Fibroblast of skin of scalp (primary cell): ENCODE measurements at places on chromosomes 5 and 9.

DNA sequence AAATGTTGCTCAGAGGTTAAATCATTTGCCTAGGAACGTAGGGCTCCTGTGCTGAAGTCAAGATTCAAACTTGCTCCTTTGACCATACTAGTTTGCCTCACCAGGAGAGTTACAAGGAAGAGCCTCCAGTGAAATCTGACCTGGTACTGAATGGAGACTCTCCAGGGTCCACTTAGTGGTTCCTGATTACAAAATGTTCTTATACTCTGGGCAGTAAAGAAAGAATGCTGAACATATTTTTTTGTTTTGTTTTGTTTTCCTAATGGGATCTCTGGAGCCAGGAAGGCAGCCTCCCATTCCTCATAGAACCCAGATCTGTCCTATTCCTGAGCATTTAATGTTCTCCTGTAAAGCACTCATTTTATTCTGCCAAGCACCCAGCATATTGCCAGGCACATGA lies 256.5 kb upstream of the CLINT1 start:
- DNase-seq = no peak

DNA sequence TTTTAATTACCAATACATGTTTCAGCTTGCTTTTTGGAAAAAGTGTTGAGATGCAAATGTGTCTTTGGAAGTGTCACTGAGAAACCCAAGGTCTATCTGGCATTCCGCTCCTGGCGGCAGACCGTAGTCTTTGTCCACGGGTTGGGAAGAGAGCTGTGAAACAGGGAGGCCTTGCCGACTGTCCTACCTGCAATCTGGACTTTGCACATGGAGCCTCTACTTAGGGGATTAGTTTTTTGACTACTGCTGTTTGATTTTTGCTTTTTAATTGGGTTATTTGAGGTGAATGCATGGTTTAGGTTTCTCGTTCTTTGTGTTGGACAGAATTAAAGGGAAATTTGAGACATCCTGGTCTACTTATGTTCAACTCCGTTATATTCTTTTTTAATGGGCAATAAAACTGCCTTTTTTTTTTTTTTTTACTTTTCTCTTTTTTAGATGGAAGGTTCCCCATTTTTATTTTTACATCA lies 25.7 kb downstream of the TRIO start:
- no peak for DNase-seq

DNA sequence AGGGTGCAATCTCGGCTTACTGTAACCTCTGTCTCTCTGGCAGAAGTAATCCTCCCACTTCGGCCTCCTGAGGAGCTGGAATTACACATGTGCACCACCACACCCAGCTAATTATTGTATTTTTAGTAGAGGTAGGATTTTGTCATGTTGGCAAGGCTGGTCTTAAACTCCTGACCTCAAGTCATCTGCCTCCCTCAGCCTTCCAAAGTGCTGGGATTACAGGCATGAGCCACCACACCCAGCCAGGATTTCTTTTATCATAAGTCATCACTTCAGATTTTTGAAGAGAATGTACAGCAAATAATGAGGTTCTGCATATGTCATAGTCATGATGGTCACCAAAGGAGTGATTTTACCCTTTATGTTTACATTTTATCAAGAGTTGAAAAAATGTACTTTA lies 108.1 kb downstream of the GCNT1 start:
- DNase-seq = no peak

DNA sequence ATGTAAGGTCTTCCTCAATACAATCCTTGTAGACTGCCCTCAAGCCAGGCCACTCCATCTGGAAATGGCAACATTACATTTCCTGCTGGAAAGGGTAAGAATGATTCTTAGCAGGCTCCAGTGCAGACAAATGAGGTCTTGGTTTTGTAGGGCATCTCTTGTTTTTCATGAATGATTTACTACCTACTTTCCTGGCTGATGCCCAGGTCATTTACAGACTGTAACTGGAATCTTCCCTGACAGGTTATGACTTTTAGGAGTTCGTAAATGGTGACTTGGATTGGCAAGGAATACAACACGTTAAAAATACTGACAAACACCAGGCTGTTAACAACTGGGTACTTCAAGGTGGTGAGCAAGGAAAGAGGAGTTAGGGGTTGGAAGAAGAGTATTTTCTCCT lies 510.5 kb upstream of the TNC start:
- DNase-seq = no peak

GRCh38 chr5:177430140-177430951 lies 3.9 kb downstream of the GRK6 start:
- DNase-seq = no peak
